DMS153 (cell line): ENCODE measurements at places on chromosomes 12 and 14.

- DNase-seq = peak; percentile 6
Observed at GRCh38 chr12:45762185-45763110, 32.9 kb downstream of the ARID2 start.

DNA sequence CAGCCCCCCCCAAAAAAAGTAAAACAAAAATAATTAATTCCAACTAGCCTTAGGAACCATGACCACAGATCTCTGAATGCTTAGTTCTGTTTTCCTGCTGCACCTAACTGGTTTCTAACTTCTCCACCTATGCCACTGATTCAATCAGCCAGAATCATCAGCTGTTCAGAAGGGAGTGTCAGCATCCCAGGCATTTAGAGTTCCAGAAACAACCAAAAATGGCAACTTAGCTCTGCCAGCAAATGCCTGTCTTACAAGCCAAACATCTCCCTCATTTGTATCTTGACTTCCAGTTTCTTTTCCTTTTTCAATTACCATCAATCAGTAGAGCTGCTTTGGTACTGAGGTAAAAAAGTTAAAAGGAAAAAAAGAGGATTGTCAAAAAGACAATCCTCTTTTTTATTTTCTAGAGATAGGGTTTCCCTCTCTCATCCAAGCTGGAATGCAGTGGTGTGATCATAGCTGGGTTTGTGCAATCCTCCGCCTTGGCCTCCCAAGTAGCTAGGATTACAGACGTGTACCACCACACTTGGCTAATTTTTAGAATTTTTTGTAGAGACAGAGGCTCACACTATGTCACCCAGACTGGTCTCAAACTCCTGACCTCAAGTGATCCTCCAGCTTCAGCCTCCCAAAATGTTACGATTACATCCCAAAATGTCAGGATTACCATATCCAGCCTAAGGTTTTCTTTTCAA, 45.2 kb upstream of the ISM2 start:
- no peak for DNase-seq

GRCh38 chr14:73944432-73945158, 5.3 kb downstream of the FAM161B start:
- DNase-seq = no peak

- no peak for DNase-seq
Observed at GRCh38 chr12:118299791-118300460, 72.8 kb downstream of the TAOK3 start.

GRCh38 chr12:87981495-87981894, 47.7 kb downstream of the C12orf50 start:
- no peak for DNase-seq
